ENCODE measurements at places on chromosomes 16 and 17.
A peak's percentile ranks its signal among the peaks of the same experiment; 100 is the strongest.

DNA sequence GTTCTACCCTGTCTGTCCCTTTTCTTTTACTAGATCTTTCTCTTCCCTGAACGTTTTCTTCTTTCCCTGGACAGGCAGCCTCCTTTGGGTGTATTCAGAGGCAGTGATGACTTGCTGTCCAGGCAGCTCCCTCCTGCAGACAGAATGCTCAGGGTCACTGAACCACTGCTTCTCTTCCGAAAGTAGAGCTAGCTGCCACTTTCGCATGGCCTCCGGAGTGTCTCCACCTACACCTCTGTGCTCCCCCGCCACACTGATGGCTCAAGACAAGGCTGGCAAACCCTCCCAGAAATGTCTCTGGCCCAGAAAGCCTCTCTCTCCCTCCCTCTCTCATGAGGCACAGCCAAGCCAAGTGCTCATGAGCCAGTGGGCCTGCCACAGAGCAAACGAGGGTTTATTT lies 207.8 kb downstream of the CDRT15L2 start:
- no peak for DNase-seq

DNA sequence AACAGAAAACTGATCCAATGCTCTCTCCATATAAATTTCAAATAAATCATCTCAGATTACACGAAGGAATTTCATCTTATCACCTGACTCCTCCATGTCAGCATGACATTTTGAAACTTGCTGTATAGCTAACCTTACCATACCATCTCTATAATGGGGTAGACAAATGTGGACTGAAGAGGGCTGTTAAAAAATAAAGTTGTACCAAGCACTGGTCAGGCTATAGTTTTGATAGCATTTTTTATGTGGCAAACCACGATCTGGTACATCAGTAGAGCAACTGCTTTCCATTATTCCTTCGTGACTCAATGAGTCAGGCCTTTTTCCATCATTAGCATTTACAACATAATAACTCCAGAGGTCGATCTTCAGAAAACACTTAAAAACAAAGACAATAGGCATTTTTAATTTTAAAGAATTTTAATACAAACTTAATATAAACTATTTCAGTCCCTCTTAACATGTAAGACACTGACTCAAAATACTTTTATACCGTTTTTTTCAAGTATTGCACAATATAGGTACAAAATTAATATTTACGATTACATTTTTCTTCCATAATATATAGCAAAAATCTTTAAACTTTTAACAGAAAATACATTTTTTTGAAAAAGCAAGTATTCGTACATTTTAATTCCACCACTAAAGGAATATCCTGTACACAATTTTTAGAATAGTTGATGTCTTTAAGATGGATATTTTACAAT lies 4.2 kb downstream of the TOB1 start:
- no peak for DNase-seq

GRCh38 chr17:67412032-67412431 lies 35.0 kb downstream of the PITPNC1 start:
- no peak for DNase-seq

- no peak for DNase-seq
Measured at GRCh38 chr17:7502987-7503386, 18.8 kb downstream of the POLR2A start.

- DNase-seq, result no peak
Measured at GRCh38 chr16:77690416-77690815, 31.9 kb upstream of the NUDT7 start.

DNA sequence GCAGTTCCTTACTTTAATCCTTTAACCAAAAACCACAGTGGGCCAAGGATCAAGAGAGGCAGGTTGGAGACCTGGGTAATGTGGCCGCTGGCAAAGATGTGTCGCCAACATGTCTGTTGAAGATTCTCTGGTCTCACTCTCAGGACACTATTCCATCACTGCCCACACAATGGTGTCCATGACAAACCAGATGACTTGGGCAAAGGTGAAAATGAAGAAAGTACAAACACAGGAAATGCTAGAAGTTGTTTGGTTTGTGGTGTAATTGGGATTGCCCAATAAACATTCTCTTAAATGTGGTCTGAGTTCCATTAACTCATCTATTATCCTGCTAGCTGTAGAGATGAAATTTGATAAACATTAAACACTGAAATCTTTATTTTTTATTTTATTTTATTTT lies 43.3 kb downstream of the SALL1 start:
- no peak for DNase-seq

- no peak for DNase-seq
Measured at GRCh38 chr17:48295362-48296288, 134.4 kb downstream of the SKAP1 start.

DNA sequence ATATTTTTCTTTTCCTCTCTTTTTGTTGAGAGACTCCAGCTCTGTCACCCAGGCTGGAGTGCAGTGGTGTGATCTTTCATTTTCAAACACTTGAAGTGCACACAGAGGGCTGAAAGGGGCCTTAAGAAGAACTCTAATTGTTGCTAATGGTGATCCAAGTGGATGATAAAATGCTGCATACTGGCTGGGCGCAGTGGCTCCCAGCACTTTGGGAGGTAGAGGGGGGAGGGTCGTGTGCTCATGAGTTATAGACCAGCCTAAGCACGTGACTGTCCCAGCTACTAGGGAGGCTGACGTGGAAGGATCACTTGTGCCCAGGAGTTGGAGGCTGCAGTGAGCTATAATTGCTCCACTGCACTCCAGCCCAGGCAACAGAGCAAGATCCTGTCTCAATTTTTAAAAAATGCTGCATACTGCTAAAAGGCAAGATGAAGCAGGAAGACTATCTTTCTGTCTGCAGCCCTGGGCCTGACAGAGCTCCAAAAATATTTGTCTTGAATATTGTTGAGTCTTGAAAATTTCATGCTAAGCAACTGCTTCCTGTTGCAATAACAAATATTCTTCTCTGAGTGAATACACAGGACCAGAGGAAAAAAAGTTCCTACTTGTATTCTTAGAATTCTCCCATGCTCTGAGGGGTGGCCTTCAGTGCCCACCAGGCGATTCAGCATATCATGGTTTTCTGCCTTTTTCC lies 63.7 kb upstream of the AKTIP start:
- DNase-seq, result no peak

DNA sequence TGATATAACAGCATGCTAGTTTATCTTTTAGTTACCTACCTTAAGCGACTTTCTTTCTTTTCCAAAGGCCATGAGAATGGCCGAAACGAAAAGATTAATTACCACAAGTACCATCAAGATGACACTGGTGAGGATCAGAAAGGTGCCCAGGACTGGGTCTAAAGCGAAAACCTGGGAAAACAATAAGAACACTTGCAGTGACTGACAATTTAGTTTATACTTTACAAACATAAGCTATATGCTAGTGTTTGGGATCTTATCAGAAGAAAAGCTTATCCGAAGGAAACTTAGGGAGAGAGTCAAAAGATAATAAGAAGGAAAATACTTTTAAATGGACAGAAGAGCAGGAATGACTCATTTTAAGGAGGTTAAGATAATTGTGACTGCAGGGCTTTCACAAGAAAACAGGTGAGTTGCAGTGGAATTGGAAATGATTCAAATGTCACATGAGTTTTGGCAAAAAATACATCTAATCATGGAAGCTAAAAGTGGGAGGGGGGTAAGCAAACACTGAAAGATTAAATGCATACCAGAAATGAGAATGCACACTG lies 34.8 kb downstream of the IST1 start:
- no peak for DNase-seq

DNA sequence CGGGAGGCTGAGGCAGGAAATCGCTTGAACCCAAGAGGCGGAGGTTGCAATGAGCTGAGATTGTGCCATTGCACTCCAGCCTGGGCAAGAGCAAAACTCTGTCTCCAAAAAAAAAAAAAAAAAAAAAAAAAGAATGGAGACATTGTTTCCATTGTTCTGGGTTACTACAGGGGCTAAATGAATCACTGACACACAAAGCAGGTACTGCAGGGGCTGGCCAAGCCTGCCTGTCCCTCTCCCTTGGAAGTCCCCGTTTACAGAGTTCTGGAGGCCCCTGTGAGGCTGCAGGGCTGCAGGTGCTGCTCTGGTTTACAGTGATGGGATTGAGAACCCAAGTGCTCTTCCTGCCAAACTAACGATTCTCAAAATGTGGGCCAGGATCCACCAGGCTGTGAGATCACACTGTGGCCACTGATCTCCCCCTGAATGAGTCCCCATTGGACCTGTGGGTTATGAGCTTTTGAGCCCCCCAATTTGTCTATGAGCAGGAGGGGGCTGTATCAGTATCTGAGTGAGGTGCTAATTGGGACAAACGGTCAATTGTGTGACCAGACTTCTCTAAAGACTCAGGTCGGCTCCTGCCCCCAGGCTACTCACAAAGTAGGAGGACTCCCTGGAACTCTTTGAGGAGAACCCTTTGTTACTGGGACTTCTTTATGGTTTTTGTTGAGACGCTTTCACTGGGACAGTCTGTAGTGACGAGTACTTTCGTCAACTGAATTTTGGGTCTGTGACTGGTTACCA lies 39.0 kb downstream of the DNAH17 start:
- DNase-seq, result no peak

DNA sequence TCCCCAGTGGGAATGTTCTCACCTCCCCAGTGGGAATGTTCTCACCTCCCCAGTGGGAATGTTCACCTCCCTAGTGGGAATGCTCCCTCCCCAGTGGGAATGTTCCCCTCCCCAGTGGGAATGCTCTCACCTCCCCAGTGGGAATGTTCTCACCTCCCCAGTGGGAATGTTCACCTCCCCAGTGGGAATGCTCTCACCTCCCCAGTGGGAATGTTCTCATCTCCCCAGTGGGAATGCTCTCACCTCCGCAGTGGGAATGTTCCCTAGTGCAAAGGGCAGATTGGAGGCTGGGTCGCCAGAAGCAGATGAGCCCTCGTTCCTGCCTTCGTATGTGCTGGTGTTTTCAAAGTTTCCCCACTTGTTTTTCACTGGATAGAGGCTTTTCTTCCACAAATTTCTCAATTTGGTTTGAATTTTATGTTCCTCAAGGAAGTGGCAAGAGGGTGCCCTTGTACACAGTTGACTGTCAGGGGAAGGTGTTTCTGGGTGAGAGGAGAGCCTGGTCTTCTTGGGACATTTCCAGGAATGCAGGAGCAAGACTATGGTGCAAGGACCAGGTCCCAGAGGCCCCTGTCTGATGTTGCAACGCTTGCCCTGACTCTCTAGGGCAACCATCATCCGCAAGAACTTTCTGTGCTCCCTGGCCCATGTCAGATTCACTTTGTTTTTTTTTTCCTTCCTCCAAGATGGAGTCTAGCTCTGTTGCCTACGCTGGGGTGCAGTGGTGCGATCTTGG lies 34.0 kb downstream of the TRARG1 start:
- no peak for DNase-seq

DNA sequence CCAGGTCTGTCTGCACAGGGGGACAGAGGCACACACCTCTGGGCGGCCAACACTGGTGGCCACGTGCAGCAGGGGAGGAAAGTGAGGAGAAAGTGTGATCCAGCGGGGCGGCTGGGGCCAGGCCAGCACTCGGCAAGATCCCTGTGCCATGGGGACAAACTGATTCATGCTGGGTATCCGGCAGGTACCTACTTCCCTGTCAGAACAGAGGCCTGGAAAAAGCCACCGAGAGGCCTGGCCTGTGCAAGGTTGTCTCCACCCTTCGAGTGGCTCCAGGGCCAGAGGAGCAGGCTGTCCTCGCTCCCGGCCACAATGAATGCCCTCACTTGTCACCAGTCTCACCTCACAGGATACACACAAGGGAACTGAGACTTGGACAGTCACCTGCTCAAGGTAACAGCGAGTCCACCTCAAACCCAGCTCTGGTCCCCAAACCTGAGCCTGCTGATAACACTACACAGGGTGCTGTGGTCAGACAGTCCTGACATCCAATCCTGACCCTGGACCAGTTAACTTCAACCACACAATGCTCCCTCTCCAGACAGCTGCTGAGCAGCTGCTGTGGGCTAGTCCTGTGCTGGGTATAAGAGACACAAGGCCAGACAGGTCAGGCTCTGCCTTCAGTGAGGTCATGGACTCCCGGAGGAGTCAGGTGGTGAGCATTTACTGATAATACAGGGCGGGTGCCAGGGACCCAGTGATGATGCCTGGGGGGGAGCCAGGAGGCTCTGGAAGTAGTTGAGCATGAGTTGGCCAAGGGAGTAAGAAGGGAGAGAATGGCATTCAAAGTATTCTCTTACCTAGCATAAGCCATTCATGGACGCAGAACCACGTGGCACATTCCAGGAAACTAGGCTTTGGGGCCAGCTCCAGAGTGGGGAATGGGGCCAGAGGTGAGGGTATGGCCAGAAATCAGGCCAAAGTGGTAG lies 53.0 kb downstream of the VAC14 start:
- DNase-seq, result peak; percentile 55

DNA sequence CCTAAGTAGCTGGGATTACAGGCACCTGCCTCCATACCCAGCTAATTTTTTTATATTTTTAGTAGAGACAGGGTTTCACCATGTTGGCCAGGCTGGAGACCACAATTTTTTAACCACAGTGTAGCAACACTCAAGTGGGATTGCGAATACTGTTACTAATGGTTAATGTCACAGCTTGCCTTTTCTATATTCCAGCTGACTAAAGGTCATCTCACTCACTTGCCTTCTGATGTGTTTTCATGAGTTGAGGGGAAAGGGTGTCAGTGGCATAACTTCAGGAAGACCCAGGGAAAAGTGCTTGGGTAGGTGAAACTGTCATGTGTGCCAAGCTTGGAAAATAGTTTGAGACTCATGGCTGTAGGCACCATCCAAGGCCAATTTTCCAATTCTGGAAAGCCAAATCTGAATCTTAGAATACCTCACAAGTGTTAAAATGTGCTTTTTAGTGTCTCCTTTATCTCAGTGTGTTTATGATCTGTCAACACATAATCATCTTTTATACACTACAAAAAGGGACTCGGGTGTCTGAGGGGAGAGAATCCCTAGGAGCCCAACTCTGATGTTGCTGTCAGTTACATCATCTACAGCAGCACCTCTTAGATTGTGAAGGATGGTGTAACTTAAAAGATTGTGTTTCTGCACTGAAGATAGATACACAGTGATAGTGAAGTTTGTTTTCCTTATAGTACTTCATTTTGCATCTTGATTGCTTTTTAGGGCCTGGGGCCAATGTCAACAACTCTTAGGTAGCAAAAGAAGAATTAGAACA lies 27.1 kb downstream of the OGFOD1 start:
- no peak for DNase-seq

DNA sequence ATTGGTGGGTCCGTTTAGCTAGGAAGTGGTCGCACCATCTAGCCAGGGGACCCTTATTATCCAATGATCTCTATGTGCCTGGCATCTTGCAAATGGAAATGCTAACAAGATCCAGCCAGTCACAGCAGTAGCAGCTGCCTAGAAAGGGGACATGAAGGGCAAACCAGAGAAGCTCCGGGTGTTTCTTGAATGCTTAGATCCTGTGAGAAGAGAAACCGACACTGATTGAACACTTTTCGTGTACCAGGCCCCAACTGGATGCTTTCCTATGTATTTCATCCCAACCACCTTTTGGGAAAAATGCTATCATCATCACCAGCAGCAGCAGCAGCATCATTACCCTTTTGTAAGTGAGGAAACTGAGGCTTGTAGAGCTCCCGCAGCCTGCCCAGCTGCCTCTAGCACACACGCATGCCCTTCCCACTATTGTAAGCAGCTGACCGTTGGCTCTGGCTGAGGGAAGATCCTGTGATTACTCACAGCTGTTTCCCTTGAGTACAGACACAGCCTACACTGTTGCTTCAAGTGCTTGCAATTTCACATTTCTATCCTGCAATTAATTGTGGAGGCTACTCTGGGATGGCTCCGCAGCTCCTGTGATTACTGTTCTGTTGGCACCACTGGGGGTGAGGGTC lies 180.7 kb upstream of the CACNG5 start:
- no peak for DNase-seq

All from H54 (cell line).